Activated CD4-positive, alpha-beta T cell treated with anti-CD3 and anti-CD28 coated beads, Interleukin-2, Interleukin-4, amounts not matched to agents 100 ng/mL and 50 ng/mL, durations not matched to agents 16 hours and 8 hours (primary cell): ENCODE measurements at places on chromosomes 5 and 9.

DNA sequence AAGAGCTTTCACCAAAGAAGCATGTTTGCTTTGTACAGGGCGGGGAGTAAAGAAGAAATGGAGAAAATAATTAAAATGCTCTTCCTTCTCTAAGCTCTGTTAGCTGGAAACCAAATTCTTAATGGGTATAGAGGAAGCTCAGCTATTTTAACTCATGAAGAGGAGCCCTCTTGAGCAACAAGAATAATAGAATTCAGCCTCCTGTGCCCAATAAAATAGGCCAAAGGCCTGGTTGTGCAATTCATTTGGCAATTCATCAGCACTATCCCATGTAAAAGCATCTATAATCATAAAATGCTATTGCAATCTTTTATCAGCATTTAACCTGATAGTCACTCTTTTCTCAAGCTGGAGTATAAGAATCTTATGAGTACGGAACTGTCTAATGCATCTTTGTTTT lies 133.6 kb upstream of the CDH6 start:
- no peak for DNase-seq

- DNase-seq: no peak
These were observed 96.1 kb downstream of the PDE8B start for GRCh38 chr5:77306531-77306930.

DNA sequence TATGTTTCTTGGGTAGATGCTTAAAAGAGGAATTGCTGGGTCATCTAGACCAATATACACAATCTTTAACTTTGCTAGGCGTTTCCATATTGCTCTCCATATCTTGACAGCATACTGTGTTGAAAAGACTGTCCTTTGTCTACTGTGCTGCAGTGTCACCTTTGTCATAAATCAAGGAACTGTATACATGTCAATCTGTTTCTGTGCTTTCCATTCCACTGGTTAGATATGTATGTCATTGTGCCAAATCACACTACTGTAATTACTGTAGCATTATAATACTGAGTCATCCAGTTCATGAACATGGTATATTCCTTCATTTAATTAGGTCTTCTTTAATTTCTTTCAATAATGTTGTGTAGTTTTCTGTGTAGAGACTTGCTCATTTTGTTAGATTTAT lies 149.7 kb upstream of the RASGRF2 start:
- DNase-seq: peak; percentile 15

- DNase-seq: no peak
These were observed 219.5 kb upstream of the RASA1 start for GRCh38 chr5:87048156-87048555.

DNA sequence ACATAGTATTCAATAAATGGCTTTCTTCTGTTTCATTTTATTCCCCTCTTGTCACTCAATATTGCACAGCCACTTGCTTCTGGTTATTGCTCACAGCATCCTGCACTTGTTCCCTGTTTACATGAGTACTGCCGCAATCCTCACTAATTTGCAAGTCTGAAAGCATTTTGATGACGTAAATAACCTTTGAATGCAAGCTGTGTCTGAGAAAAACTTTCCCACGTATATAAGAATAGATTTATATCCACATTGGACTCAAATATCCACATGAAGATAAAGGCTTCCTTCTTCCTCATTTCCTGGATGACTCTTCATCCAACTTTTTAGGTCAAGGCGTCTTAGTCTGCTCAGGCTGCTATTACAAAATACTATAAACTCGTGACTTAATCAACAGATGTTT lies 88.2 kb upstream of the DAP start:
- no peak for DNase-seq

- no peak for DNase-seq
These were observed 11.5 kb downstream of the CXXC5 start for GRCh38 chr5:139659695-139660101.

DNA sequence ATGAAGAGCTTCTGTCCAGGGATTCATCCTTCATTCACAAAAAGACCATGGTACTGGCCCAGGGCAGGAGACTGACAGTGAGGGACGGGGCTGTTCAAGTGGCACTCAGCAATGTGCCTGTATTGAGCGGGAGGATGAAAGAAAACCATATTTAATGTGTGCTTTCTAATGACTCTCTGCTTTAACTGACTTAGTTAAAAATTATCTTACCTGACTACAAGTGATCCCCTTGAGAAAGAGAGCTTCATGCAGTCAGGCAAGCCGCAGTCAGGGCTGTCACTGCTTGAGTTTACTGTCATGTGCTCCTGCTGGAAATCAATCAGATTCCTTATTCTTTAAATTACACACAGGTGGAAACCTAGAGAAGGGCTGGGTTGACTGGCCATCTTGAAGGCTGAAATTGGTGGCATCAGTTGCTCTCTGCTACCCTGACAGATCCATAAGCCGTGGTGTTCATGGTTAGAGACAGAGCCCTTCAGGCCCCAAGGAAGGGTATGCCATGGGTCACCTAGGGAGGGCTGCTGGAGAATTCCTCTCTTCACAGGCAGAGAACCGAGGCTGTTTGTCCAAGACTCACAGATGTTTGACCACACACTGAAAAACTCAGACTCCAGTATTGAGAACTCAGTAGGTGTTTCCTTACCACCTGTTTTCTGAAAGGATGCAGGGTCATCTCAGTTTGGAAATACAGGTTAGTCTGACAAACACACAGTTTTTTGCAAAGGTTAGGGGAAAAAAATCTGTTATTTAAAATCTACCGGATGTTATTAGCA lies 70.9 kb downstream of the TRIO start:
- DNase-seq: no peak

GRCh38 chr9:79371948-79372555 lies 199.7 kb upstream of the TLE4 start:
- DNase-seq: no peak
